ENCODE measurements at places on chromosomes 7 and 10.

- DNase-seq = no peak
These were observed 5.5 kb upstream of the MUC12 start for GRCh38 chr7:100963874-100964273.

- peak; percentile 44 for DNase-seq
These were observed 53.6 kb upstream of the TMEM72 start for GRCh38 chr10:44857363-44858016.

DNA sequence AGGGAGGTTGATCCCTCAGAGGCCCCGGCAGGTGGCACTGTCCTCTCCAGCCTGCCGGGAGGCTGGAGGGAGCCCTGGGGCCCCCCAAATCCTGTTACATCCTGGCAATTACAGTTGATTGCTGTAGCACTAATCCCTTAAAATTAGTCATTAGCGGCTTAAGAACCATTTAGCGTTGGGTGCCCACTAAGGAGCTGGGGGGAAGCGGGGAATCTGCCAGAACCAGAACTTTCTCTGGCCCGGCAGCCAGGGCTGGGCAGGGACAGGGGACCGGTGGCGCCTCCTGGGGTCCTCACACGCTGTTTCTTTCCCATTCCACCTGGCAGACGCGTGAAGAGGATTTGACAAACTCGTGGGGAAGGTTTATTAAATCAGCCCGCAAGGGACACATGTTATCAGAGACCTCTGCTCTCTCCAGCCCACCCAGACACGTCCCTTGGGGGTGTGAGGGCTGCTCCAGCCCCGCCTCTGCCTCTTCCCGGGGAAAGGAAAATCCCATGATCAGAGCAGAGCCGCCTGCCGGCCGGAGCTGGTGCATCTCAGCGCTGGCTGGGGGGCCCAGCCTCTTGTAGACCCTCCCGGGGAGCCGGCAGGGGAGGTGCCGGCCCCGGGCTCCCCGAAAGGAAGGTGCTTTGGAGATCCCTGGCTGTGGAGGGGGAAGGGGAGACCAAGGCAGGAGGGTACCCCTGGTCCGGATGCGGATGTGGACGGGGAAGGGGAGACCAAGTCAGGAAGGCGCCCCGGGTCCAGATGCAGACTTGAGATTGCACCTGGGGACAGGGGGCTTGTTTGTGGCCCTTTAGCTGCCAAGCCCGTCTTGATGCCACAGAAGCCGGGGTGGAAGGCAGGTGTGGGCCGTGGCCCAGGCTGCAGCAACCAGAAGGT lies 142.7 kb downstream of the ELFN1 start:
- DNase-seq = no peak

DNA sequence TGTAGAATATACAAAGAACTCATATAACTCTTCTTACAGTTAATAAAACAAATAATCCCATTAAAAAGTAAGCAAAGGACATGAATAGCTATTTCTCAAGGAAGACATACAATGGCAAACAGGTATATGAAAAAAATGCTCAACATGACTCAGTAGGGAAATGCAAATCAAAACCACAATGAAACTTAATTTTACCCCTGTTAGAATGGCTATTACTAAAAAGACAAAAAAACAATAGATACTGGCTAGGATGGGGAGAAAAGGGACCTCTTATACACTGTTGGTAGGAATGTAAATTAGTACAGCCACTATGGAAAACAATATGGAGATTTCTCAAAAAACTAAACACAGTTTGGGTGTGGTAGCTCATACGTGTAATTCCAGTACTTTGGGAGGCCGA lies 37.8 kb downstream of the HERPUD2 start:
- no peak for DNase-seq

DNA sequence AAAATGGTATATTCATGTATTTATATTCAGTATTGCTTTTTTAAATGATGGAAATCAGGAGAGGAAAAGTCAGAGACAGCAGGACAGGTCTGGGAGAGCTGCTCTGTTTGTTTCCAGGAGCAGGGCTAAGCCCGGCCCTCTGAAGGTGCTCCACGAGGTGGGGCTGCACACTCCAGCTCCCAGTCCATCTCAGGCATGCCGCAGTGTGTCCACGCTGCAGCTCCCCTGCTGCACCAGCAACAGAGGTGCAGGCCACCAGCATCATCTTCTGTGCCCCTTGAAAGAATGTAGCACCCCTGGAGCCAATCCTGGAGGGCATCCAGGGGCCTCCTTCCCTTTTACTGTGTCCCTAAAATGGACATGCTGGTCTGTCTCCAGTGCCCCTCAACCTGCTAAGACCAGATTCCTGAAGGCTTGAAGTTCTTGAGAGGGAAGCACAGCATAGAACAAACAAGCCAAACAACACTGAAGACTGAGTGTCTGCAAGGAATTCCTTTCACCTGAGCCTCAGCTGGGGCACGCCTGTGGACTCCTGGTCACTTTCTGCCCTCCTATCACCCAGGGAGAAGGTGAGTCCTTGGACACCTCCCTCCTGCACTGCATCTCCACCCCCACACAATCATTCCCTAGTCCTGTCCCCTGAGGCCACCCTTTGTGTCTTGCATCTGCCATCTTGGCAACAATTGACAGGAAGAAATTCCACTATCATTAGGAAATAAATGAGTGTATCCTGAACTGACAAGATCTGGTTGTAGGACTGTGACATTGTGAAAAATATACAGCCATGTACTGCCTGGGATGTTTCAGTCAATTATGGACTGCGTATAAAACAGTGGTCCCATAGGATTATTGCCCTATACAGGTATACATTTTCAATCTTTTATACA lies 100.5 kb downstream of the CXCL12 start:
- DNase-seq = no peak

DNA sequence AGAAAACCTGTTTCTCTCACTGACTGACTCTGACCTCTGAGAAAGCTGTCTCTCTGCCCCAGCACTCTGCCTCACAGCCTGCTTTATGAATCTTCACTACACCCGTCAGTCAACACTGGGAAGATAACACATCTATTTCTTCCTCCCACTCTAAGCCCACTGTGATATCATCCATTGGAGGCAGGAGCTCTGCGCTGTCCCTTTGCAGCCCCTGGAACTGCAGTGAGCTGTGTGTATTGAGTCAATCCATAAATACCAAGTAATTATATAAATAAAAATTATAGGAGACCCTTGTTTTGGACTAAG lies 17.2 kb upstream of the FXYD4 start:
- no peak for DNase-seq

DNA sequence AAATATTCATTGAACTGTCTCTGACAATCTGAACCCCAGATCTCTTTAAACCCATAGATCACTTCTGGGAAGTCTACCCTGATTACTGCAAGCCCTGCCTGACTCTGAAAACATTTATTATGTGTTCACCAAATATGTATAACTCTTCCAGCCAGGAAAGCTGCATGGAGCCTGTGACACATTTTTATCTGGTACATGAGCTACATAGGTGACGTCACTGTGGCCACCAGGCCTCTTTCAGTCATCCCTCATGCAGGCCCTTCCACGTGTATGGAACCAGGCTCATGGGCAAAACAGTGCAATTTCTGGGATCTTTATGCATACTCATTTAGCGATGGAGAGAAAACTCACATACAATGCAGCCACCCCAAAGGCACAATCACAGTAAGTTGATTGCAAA lies 133.9 kb upstream of the NUPR2 start:
- no peak for DNase-seq

GRCh38 chr10:85542152-85542551 lies 824.4 kb downstream of the GRID1 start:
- no peak for DNase-seq

GRCh38 chr7:45692031-45692430 lies 117.9 kb downstream of the ADCY1 start:
- DNase-seq = no peak

DNA sequence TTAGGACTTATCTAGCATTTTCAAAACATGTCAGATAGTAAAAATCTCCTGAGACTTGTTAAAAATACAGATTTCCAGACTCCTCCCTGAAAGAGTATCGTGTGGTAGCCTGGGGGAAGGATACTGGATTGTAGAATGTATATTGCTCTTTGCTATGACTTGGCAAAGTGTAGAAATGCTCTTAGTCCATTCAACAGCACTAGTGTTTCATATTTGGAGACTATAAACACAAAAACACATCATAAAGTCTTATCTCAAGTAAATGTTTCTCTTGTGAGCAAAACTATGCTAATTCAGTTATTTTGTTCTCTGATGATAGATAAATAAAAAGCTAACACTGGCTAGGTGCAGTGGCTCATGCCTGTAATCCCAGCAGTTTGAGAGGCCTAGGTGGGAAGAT lies 137.5 kb upstream of the PRPS1L1 start:
- DNase-seq = no peak

GRCh38 chr10:92530891-92531535 lies 42.9 kb downstream of the IDE start:
- no peak for DNase-seq

Data from activated CD4-positive, alpha-beta T cell treated with anti-CD3 and anti-CD28 coated beads, Interleukin-2, amount 50 U/mL, for 4 hours (primary cell).